Brain microvascular endothelial cell (primary cell): ENCODE measurements at places on chromosomes 6 and 20.

GRCh38 chr20:38082894-38083293, 49.3 kb downstream of the RPRD1B start:
- DNase-seq: no peak

DNA sequence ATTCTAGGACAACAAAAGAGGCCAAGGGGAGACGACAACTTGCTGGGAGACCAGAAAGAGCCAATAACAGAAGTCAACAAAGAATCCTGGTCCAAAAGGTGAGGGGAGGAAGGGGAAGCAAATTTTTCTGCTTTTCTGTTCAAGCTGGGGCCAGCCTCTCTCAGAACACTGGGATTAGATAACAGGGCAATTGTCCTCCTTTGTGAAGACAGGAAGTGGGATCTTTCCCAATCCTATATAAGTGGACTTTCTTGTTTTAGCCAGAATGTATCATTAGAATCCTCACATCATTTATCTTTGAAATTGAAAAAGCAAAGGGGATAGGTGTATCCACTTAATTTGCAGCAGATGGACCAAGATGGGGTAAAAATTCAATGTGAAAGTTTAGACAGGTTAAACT, 101.2 kb upstream of the COL21A1 start:
- no peak for DNase-seq

DNA sequence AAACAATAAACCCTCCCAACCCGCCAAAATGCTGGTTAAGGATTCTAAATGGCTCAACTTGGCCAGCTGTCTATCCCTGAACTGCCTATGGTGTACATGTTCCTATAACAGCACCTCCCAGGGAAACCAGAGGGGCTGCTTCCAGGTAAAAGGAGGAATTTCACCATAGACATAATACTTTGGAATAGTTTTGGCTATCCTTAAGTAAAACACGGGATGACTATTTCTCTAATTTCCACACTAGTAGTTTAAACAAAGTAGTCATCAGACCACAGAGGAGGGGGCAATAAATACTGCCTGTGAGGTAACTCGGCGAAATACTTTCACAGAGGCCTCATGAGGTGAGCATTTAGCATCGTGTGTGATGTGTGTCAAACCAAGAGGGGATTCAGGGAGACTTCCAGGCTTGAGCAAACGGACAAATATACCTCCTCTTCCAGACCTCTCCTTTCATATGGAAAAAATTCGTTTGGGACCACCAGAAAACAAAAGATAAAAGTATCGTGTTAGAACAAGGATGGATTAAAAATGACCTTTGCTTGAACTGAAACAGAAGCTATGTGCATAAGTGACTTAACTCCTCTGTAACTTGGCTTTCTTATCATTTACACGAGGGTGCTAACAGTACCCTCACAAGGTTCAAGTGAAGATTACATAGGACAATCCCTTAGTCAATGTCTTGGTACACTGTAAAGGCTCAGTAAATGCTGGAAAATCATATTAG, 1.0 kb upstream of the XRN2 start:
- no peak for DNase-seq

- DNase-seq: no peak
These were observed 26.4 kb upstream of the SIRPA start for GRCh38 chr20:1868856-1869255.

DNA sequence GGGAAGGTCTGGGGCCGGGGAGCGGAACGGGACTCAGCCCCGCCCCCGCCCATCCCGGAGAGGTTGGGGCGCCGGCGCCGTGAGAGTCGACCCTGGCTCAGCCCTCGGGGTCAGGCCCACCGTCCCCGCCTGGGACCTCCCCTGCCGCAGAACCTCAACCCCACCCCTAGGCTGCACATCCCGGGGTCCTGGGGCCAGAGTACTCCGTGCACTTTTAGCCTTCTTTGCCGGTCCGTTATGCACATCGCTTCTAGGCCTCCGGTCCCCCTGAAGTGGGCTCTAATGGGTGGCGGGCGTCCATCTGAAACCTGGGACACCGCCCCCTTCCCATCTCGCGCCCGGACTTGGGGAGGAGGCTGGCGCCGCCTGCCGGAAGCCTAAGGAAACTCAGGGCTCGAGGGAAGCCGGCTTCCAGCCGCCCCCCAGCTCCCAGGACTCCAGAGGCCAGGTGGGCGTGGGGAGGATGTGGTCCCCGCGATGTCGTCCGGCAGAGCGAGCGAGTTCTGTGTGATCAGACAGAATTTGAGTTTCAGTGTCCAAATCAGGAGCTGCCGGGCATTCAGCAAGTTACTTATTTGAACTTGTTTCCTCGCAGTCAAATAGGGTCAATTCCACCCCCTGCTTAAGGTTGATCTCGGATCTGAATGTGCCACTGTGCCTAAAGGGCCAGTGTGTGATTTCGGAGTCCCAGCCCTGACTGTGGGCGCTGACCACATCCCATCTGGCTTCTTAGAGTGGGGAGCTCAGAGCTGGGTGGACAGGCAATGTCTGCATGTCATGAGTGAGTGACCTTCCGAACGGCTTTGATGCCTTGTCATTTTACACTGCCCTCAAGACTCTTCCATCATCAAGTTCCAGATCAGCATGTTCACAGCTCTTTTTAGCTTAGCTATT, 47.6 kb downstream of the CPXM1 start:
- no peak for DNase-seq

DNA sequence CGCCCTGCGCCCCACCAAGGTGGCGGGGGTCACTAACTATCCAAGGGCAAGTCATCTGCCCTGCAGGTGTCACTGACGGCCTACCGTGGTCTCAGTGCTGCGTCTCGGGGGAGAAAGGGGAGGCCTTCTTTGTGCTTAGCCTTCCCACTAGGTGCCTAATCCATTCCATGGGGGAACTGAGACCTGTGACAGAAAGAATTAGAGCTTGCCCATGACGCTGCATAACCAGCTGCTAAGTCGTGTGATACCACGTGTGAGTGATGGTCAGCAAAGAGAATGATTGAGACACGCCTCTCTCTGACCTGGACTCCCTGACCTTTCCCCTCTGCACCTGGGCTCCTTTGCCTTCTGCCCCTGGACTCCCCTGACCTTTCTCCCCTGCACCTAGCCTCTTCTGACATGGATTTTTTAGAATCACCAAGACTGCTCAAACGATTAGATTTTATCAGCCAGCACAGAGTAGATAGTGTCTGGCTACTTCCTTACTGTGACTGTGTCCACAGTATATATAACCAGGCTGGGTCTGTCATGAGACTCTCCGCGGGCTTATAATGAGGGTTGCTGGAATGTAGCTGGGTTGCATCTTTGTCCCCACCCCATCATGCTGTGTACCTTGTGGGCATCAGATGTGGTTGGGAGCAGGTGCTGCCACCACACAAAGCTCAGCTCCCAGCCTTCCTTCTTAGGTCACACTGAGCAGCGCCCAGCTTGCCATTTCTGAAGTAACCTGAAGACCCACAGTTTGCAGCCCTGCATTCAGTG, 140.6 kb downstream of the TMEM242 start:
- DNase-seq: no peak

GRCh38 chr6:35736253-35736894, 458 bp upstream of the ARMC12 start:
- DNase-seq: peak; percentile 38

GRCh38 chr20:34037121-34037520, 43.4 kb downstream of the RALY start:
- DNase-seq: no peak

DNA sequence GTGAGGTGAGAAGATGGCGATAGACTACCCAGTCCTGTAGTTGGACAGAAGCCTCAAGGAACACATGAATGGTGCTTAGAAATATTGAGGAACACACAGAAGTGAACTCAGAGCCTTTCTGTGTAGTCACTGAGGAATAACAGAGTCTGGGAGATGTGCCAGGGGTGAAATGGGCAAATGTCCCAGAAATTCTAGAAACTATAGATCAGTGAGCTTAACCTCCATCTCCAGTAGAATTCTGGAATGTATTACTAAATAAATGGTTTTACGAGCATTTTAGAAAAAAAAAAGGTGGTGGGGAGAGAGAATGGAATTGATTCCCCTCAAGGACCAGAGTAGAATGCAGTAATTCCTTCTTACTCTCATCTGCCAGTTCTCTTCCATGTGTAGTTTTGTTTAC, 380.0 kb downstream of the LMBRD1 start:
- peak; percentile 7 for DNase-seq

DNA sequence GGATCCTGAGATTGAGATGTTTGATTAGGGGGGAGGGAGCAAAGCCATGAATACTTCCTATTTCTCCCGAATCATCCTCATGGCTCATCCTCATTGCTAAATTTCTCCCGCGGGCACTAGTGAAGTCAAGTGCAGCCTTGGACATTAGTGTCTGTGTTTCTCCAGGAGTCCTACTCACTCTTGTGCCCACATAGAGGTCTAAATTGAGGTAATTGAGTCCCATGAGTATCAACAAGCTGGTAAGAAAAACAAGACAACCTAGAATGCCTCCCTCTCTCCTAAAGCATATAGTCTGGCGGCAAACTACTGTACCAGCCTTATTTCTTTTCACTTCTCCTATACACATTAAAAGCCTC, 420 bp downstream of the CENPQ start:
- no peak for DNase-seq

- no peak for DNase-seq
These were observed 96.3 kb downstream of the MTFR2 start for GRCh38 chr6:136153707-136154375.

GRCh38 chr6:34657307-34657978, 39.1 kb downstream of the ILRUN start:
- DNase-seq: peak; percentile 73

DNA sequence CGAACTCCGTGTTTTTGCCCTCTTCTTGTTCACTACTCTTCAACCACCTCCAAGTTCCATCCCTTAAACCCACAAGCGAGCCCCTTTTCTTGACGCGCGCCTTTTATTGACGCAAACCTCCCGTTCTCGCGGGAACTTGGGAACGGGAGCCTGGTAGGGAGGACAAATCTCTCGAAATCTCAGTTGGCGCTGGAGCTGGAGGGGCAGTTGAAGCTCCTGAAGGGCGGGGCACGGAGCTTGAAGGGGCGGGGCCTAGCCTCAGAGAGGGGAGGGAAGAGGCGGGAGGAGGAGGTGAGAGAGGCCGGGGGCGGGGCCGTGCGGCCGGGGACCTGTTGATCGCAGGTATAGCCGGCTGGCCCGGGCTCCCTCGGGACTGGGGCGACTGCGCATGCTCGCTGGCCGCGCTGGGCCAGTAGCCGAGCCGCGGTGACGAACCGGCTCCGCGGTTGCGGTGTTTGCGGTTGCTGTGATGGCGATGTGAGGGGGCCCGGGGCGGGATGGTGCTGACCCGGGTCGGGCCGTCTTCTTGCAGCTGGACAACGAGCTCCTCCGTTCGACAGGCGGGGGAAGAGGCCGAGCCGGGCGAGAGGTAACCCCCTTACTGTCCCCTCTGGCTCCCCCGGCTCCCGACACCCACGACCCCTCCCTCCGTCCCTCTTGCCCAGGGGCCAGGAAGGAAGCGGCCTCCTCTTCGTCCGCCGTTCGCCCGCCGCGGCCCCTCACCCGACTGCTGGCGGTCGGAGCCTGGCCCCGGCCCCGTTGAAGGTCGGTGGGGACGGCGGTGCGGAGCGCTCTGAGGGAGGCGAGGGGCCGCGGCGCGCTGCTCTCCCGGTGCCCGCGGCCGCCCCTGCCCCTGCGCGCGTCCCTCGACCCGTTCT, at the start of gene FAM135A:
Gene FAM135A, plus strand, starts transcription at position 395 of the 878 bp plus-strand sequence. CDS start 14,835 bp downstream, outside the sequence.
- DNase-seq: peak; percentile 96

GRCh38 chr6:127471379-127472255, 12.4 kb upstream of the KIAA0408 start:
- DNase-seq: no peak

DNA sequence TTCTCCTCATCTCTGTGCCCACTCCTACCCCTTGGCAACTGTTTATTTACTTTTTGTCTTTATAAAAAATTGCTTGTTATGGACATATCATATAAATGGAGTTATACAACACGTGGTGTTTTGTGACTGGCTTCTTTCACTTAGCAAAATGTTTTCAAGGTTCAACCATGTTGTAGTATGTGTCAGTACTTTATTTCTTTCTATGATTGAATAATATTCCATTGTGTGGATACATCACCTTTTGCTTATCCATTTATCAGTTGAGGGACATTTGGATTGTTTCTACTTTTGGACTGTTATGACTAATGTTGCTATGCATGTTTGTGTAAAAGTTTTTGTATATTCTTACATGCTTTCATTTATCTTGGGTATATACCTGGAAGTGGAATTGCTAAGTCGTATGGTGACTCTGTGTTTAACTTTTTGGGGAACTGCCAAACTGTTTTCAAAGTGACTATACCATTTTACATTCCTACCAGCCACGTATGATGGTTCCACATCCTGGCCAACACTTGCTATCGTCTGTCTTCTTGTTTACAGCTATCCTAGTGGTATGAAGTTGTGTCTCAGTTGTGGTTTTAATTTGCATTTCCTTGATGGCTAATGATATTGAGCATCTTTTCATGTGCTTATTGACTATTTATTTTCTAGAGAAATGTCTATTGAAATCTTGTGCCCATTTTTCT, 84.4 kb downstream of the SLX4IP start:
- DNase-seq: peak; percentile 63

DNA sequence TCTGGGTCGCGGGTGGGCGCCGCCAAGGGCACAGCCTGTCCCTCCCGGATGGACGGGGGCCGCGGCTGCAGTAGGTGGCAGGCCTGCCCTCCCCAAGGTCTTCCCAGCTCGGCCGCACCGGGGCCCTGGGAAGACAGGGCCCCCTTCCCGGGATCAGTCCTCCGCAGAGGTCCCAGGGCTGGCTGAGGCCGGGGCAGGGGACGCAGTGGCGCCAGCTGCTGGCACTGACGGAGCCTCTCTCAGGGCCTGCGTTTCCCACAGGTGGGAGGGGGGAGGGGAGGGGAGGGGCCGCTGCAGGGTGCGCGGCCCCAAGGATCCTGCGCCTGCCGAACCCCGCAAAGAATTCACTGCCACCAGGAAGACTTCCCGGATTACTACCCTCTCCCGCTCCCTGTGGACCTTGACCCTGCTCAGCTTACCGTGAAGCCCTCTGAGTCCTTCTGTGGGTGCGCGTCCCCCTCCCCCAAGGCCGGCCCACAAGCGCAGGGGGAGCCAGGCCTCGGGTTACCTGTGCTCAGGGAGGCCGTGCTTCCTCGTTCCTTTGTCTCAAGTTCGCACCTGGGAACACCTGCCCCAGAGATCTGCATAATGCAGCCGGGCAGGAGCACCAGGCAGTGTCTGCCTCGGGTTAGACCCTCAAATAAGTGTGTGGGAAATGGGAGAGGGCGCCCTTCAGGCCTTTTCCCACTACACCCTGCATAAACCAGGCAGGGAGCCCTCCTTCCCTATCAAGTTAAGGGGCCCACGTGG, 5.1 kb downstream of the LZTS3 start:
- no peak for DNase-seq

GRCh38 chr20:14470231-14470899, 133.0 kb upstream of the FLRT3 start:
- no peak for DNase-seq

GRCh38 chr6:155333414-155333813, 19.1 kb upstream of the TFB1M start:
- DNase-seq: no peak

DNA sequence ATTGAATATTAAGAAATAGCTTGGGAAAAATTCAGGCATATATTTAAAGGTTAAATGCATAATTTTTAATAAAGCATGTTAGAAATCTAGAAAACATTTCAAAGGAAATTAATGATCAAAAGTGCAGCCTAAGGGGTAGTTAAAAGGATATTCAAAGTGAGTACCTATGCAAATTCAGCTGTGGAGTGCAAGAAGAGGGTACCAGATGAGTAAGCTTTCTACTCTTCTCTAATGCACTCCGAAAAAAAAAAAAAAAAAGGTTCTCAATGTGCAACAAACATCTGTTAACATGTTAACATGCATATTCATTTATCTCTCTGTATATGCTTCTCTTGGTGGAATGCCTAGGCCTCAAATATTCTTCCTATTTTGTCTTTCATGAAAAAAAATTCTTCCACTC, 32.0 kb upstream of the KATNA1 start:
- no peak for DNase-seq

- no peak for DNase-seq
These were observed 45.0 kb downstream of the HACE1 start for GRCh38 chr6:104814743-104815142.
